ENCODE measurements at places on chromosomes 12 and 14.

- DNase-seq = no peak
These were observed 3.8 kb upstream of the SCARB1 start for GRCh38 chr12:124867401-124867930.

- no peak for DNase-seq
These were observed 85.0 kb upstream of the GTF2A1 start for GRCh38 chr14:81305743-81306142.

DNA sequence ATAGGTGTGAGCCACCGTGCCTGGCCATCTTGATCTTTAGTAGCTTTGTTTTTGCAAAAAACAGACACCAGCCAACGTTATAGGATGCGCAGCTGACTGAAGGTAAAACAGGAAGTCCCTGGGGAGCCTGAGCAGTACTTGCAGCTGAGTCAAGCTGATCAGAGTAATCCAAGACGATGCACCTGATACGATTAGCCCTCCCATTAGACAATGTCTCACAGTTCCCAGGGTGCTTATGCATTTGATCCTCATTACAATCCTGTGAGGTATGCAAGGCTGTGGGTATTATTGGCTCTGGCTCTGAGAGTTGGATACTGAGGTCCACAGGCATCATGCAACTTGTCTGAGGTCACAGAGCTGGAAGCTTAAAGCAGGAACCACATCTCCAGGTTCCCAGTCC is 8.1 kb downstream of the KRT18 start:
- DNase-seq = no peak

- peak; percentile 80 for DNase-seq
These were observed at the start of gene PTPRO for GRCh38 chr12:15322164-15323061. Gene PTPRO (plus strand): TSS chr12:15322508.

DNA sequence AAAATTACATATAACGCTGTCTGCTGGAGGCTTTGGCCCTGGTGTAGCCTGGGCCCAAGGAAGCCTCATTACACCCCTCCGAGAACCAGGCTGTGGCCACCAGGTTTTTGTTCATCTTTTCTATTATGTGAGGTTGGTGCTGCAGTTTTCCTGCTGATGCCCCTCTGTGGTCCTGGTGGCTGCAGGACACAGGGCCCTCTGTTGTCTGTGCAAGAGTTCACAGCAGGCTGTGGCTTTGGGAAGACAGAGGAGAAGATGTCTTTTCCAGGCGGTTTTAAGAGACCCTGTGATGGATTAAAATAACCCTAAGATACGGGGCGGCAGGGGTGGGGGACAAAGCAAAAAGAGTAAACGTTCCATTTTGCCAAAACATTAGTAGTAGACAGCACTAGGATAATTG is 121.5 kb downstream of the ADGRD1 start:
- no peak for DNase-seq

- DNase-seq = no peak
These were observed 532.5 kb downstream of the VRK1 start for GRCh38 chr14:97329701-97330100.

GRCh38 chr14:21647380-21647779 is 6.3 kb upstream of the OR4E2 start:
- DNase-seq = no peak

DNA sequence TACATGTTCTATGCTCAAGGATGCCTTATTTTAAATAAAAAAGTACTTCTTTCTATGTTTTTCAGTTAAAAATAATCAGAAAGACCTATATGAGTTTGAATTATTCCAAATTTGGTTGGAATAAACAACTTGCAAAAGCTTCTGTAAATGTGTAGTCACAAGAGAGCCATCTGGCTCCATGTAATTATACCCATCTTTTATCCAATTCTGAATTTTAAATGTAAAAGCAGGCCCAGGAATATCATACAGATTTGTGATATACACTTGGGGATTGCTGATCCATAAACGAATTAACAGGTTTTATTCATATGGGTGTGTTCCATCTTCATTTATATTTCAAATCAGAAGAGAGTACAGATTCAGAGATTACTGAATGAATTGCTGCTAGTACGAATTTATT is 329.2 kb upstream of the LRFN5 start:
- no peak for DNase-seq

- no peak for DNase-seq
These were observed 7.5 kb upstream of the CDCA4 start for GRCh38 chr14:105028251-105028927.

DNA sequence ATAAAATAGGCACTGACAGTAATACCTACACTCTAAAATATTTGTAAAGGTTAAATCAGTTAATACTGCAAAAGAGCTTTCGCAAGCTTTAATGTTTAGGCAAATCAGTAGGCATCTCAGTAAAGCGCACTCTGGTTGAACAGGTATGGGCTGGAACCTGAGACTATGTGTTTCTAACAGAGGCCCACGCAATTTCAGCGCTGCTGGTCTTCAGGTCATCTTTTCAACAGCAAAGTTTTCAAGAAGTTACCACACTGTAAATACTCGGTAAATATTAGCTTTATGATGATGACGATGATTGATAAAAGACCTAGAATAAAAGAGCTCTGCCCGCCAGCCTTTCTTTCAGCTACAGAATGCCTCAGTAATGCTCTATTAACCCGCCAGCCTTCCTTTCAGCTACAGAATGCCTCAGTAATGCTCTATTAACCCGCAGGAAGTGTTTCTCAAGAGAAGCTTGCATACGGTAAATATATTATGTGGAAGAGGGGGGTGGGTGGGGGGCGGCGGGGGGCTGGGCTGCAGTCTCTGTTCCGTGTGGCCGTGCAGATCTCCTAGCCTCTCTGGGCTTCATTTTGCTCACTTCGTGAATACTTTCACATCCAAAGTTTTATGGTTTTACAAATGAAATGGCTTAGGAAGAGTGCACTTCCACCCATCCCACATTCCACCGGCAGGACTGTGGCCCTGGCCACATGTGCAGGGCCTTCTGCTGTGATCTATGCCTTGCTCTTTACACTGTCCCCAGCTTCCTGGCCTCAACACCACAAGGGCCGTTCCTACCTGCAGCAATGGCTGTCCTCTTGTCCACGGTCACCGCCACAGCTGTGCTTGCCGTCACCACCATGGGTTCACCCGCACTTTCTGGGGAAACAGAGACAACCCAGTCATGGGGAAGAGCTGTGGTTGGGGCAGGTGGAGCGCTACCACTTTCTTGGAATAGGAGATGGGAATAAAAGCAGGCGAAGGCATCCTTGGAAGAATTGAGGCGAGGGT is 19.9 kb downstream of the LRTM2 start:
- no peak for DNase-seq

DNA sequence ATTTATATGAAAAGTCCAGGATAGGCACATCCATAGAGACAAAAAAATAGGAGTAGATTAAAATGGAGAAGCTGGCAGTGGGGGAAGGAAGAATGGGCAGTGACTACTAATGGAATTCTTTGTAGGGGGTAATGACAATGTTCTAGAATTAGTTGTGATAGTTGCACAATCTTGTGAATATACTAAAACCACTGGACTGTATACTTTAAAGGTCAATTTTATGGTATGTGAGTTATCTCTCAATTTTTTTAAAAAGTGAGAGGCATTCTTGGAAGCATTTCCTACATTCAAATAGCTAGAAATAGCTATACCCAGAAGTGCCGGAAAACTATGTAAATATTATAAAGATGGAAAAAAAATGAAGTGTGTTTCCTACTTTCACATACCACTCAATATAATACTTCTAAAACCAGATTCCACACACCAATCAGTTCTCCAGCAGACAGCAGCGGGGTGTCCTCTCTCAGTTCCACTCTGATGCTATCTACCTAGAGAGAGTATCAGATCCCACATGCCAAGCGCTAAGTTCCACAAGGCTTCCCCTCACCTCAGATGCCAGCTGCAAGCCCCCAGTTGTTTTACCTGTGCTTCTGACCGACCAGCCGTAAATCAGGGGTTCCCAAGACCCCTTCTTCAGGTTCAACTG is 41.7 kb upstream of the NID2 start:
- DNase-seq = no peak

GRCh38 chr12:66623455-66623854 is 55.4 kb downstream of the GRIP1 start:
- no peak for DNase-seq

GRCh38 chr14:42804141-42804540 is 1197.5 kb downstream of the LRFN5 start:
- DNase-seq = no peak

GRCh38 chr12:122979001-122979907 is 1.2 kb upstream of the ARL6IP4 start:
- DNase-seq = peak; percentile 48

DNA sequence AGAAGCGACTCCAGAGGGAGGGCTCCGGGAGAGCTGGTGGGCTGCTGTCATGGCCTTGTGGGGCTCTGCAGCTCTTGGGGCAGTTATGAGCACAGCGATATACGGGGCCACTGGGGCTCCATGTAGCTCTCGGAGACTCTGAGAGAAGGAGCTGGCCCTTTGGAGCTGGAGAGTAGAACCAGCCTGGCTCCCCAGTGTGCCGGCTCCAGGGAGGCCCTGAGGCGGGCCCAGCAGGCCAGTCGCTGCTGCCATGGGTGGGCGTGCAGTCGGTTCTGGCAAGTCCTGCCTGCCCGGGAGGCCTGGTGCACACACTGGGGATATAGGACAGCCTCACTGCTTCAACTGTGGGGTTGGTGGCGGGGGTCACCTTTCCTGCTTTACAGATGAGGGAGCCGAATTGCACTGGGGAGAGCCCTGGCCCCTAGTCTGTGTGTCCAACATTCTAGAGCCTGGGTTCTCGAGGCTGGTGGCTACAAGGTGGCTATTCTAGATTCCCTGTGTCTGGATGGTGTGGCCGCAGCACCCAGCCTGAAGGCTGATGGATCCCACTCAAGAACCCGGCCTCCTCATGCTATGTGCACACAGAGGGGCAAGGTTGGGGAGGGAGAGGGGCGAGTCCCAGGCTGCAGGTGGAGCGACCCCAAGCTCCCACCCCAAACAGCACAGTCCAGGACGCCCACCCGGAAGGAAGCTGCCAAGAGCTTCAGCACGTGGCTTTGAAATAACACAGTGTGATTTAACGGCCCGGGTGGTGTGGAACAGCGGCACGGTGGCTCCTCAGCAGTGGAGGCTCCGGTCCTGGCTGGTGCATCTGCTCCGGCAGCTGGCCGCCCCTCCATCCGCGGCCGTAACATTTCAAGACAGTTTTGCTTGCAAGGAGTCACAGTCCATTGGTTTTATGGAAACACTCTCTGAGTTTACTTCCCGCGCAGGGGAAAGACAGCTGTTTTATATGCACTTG is 188.3 kb upstream of the C14orf180 start:
- DNase-seq = no peak

GRCh38 chr14:100054316-100055075 is 10.7 kb upstream of the EVL start:
- DNase-seq = no peak

DNA sequence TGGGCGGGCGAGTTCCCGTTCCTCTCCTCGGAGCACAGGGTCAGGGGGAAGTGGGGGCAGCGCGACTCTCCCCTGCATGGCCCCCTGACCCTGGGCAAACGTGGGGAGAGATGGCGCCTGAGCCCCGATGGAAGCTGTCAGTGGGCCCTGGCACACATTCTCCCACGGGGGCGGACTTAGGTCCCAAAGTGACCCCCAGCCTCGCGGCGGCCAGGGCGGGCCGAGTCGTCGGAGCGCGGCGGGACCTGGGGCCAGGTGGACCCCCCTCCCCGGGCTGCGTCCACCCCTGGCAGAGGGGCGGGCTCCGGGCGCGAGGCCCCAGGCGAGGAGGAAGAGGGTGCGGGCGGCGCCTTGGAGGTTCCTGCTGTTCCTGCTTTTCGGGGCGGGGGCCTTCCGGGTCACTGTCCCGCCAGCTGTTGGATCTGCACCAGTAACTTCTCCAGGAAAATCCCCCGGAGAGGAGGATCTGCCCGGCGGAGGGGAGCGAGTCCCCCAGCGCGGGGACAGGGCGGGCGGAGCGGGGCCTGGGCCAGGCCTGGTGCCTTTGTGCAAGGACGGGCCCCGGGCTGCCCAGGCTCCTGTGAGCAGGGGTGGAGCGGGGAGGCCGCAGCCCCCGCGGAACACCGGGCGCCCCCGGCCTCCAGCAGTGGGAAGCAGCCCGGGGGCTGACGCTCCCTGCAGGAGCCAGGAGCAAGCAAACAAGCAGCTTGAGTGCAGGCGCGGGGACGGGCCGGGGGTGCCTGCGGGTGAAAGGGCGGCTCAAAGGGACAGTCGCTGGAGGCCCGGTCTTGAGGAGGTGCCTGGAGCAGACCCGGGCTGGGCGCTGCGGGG is 15.3 kb downstream of the TNFAIP2 start:
- DNase-seq = no peak

DNA sequence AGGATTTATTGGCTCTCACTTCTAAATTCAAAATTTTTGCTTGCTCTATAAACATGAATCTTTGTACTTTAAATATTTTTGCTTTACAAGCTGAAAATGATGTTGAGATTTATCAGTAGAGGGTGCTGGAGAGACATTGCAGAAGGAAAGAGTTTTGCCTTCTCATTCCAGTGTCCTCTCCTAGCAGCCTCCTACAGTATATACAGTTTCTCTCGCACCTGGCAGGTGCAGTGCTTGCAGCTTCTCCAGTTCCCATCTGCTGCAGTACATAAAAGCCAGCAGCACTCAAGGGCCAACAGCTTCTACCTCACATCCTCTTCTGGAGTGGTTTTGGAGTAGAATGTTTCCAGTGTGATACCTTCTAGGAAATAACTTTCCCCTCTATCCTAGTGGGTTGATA is 601.8 kb upstream of the ATXN7L3B start:
- DNase-seq = no peak

DNA sequence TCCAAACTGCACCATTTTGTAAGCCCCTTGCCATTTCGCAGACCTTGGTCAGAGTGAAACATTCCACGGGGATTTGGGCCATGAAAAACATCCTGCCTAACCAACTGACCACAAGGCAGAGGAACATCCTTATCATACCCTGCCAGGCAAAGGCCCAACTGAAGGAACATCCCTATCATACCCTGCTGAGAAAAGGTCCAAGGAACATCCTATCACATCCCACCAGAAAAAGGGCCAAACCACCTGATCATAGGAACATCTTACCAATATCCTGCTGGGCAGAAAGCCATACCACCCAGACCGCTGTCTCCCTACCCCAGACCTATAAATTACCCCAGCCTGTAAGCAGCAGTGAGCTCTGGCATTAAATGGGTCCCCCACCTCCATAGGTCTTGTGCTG is 19.4 kb upstream of the LRRC9 start:
- DNase-seq = no peak

DNA sequence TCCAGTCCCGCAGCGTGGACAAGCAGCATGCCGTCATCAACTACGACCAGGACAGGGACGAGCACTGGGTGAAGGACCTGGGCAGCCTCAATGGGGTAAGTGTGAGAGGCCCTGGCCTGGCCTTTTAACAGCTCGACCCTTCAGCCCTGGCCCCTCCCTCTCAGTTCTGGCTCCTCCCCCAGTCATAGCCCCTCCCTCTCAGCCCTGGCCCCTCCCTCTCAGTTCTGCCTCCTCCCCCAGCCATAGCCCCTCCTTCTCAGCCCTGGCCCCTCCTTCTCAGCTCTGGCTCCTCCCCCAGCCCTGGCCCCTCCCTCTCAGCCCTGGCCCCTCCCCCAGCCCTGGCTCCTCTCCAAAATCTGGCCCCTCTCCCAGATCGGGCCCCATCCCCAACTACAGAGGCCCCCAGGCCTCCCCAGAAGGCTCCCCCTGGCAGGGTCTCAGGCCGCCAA is 11.2 kb downstream of the CEP170B start:
- peak; percentile 92 for DNase-seq

DNA sequence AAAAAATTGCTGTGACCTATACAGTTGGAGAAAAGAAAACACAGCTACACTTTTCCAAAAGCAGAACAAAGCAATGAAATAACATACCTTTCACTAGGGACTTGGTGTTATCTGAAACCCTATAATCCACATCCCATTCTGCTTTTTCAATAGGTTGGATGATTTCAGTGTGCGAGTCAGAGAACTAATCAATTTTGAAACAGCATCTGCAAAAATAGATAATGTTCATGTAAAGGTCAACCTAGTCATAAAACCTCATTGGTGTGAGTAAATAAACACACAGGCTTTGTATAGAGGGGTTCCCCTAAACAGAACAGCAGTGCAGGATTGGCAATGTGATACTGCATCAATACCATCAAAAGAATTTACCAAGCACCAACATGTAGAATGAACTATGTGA is 173.0 kb upstream of the G2E3 start:
- DNase-seq = no peak

Data from SK-N-SH (cell line).